D721Med (cell line): ENCODE measurements at places on chromosomes 3 and 15.

DNA sequence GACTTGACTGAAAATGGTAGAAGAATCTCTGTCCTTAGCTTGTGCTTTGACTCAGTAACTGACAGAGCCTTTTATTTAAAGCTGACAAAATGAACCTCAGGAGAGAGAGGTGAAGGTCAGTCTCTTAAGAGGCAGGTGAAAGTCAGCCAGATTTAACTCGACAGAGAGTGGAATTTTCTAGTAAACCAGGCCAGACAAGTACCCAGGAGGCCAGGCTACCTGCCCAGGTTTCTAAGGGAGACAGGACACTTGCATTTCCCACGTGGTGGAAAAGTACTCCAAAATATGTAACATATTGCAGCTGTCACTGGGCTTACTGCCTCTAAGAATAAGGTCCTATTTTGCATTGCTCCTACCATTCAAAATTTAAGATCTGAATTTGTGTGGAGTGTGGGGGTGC lies 167.9 kb downstream of the FMN1 start:
- DNase-seq = no peak

GRCh38 chr15:42056934-42057798 lies 36.3 kb upstream of the PLA2G4E start:
- peak; percentile 71 for DNase-seq

DNA sequence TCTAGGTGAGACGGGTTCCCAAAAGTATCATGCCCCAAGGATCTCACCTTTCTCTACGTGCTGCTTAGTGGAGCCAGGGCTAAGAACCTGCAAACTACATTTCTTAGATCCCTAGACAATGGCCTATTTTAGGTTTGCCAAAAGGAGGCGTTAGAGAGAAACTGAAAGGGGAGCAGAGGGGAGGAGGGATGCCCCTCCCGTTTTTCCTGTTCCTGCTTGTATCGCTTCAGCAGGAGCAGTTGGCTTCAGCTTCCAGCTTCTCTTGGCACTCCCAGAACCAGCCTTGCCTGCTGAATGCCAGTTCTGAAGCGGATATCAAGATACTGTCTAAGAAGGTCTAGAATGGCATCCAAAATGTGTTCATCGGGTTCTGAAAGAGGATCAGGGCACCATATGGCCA lies 58.4 kb upstream of the ABHD17C start:
- DNase-seq = no peak

GRCh38 chr3:126962756-126963155 lies 20.2 kb upstream of the PLXNA1 start:
- DNase-seq = no peak

DNA sequence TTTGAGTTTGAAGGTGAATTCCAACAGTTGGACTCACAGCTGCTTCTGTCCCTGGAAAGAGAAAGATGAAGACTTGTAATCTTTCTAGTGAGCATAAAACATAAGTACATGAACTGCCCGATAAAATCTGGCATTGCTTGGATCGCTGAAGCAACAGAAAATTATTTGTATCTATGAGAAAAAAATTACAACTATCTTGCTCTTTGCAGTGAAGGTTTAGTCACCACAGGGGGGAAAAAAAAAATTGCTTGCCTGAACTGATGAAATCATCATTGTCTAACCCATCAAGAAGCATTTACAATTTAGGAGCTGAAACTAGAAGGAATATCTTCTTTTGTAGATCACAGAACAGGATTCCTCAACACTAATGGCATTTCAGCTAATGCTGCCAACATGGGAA lies 20.0 kb downstream of the TMEM207 start:
- no peak for DNase-seq

- DNase-seq = no peak
Measured at GRCh38 chr3:84987706-84988504, 29.1 kb downstream of the CADM2 start.

DNA sequence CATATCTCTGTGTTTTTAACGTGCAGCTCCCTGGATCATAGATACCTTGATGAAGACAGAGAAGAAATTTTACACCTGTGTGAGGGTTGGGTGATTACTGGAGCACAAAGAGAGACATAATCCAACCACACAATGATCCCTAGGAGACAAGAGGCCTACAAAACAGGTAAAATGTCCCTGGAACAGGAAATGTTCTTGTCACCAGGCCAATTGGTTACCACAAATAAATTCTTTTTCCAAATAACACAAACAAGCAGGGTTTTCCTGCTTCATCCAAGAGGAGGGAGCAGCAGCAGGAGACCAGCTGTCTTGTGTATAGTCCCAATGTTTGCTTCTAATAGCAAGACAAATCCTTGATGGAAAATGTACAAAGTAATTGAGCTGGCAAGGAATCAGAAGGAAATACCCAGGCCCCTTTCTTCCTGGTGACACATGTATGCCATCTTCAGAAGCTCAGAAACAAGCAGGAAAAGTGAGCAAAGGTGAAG lies 1.4 kb downstream of the MGLL start:
- DNase-seq = no peak

GRCh38 chr15:58302832-58303231 lies 129.0 kb upstream of the LIPC start:
- DNase-seq = no peak

- DNase-seq = no peak
Measured at GRCh38 chr15:71707230-71708050, 102.9 kb upstream of the NR2E3 start.

DNA sequence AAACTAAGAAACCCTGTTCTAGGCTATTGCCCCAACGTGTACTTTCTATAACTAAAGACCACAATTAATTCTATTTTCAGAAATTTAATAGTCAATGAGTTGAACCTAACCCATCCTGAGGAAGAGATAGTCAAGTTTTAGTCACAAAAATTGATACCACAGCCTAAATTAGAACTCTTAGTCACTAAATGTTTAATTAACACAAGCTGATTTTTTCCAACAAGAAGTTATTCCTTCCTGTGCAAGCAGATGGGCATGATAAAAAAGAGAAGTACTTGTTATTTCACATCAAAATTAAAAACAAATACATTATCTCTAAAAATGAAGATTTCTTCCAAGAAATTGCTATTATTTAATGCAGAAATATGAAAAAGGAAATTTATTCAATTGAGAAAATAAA lies 38.4 kb upstream of the TERB2 start:
- DNase-seq = no peak

- no peak for DNase-seq
Measured at GRCh38 chr3:57393977-57394376, 101.5 kb upstream of the ASB14 start.

DNA sequence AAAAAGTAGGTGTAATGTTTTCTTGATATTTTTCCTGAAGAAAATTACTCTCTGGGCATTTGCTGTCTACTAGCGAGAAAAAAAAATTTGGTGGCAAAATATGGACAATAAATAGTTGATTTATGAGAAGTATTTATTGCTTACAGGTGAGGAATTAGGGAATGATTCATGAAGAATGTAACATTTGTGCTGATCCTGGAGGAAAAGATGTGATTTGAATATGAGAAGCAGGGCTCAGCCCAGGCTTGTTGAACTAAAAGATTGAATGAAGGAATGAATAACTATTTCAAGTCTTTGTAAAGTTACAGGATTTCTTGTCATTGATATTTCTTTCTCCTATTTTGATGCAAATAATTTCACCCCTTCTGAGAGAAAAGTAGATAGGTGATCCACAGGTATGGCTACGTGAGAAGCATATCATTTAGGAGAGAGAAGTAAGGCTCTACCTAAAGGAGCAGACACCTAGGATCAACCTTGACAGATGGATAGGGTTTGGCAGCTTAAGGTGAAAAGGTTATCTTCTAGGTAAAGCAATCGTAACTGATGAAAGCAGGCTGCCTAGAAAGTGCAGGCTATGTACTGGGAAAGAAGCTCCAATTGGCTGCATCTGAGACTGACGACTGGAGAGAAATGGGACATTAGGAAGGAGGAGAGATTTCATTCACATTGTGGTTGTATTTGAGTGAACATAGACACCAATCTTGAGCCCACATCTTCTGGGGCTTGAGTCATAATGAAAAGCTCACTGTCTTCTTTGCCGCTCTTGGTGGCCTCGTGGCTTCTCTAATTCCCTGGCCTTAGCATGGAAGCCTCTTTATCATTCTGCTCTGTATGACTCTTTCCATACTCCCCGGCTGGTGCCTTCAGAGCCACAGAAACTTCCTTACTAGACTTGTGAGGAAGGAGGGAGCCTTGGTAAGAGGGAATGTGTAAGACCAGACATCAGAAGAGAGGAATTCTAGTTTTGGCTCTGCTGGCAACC lies 106.5 kb downstream of the P3H2 start:
- DNase-seq = no peak

DNA sequence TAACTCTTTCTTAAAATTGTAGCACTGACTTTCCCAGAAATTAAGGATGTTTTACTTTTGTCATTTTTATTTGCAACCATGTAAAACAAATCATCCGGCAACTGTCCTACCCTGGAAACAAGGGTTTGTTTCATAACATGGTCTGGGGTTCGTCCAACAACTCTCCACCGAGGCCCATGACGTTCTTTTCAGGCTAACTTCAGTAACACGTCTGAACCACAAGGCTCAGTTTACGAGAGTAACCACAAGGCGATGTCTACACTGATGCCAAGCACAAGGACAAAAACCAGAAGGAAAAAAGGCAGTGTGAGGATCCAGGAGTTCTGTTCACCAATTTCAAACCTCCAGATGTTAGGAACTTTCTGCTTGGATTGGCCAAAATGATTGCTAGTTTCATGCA lies 546.1 kb downstream of the NTRK3 start:
- no peak for DNase-seq

- DNase-seq = no peak
Measured at GRCh38 chr3:12835052-12835665, 6.2 kb downstream of the RPL32 start.

DNA sequence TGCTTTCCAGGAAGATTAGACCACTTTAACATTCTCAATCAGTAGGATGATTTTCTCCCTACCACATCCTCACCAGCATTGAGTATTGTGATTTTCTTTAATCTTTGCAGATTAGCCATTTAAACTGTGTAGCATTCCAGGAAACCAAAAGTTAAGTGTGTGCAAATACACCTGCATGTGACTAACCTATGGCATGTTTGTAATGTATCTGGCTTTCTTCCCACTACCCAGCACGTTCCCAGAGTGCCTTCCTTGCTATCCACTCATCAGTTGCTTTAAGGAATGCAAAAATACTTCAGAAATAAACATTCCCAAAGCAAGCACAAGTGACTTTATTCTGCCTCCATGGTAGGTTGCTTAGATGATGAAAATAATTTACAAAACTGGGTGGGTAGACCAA lies 74.2 kb downstream of the ATG7 start:
- no peak for DNase-seq

- no peak for DNase-seq
Measured at GRCh38 chr3:51945926-51946705, 4.0 kb downstream of the PARP3 start.

GRCh38 chr3:44761424-44762169 lies at the start of the genes KIAA1143 and KIF15:
TSS of gene KIAA1143 (minus strand) at chr3:44761619. CDS start at chr3:44761602, 17 bp downstream.
TSS of gene KIF15 (plus strand) at chr3:44761794. CDS start at chr3:44761866, 72 bp downstream.
- DNase-seq = peak; percentile 50

GRCh38 chr3:69865925-69866679 lies 126.8 kb downstream of the MITF start:
- no peak for DNase-seq

- no peak for DNase-seq
Measured at GRCh38 chr3:16369276-16369675, 104.3 kb downstream of the OXNAD1 start.

DNA sequence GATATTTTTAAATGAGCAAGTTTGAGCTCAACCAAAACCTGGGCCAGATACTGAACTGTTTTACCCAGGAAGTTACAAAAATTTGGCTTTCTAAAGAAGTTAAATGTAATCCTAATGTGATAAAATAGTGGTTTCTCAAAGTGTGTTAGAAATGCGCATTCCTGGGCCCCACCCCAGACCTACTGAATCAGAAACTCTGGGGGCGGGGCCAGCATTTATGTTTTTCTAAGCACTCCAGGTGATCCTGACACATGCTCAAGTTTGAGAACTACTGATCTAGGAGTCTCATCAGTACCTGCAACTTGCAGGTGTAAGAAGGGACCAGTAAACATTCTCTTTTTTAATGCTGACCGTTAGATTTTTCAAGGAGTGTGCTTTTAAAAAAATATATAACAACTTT lies 190.6 kb downstream of the VPS13C start:
- no peak for DNase-seq

DNA sequence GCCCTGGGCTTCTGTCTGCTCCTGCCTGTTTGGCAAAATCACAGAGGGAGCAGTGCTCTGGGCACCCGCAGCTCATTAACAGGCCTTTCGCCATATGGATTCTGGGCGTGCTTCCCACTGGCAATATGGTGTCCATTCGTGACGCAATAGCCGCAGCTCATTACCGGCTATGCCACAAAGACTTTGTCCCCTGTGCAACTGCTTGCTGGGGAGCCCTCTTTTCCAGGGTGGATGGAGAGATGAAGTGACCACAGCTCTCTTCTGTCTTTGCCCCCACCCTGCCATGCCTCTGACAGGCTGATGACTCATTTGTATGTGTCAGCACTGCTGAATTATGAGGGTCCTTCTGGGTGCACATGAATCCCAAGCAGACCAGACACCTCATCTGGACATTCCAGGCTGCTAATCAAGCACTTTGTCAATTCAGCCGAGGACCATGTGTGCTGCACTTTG lies 214.3 kb upstream of the FEZF2 start:
- DNase-seq = no peak

DNA sequence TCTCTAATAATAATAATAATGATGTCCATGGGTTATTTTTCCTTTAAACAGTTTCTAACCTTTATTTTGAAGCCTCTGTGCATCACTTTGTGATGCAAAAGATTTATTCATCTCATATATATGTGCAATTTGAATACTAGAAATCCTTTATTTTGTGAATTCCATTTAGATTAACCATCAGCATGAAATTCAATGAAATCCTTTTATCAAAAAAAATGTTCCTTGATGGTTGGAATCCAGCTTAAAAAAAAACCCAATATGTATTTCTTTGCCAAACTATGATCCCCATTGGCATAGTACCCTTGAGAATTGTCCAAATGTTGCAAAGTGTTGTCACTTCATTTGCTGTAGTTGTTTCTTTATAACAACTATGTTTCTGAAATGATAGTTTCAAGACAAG lies 7.4 kb downstream of the TBC1D23 start:
- no peak for DNase-seq

DNA sequence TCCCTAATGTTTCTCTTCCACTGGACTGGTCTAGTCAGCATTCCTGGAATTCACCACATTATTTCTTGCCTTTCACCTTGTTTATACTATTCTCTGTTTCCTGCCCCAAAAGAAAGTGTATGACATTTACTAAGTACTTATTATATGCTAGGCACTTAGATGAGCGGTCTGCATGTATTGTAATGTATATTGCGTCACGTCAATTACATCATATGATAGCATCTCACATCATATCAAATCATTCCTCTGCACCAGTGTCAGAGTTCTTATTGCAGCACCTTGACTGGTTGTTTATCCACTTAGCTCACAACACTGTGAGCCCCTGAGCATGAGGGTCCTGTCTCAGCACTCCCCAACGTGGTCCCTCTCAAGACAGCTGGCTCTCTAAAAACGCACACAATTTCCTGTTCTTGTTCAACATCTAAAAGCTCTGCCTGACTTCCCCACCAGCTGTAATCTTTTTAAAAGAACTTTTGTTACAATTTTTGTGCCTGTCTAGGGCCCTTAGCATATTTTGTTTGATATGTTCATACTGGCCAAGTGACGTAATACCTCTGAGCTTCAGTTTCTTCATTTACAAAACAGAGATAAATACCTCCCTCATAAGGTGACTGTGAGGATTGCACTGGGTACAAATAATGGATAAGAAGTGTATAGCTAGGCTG lies 58.8 kb downstream of the ARHGAP31 start:
- DNase-seq = no peak
